ENCODE measurements at places on chromosomes 3 and 15.

DNA sequence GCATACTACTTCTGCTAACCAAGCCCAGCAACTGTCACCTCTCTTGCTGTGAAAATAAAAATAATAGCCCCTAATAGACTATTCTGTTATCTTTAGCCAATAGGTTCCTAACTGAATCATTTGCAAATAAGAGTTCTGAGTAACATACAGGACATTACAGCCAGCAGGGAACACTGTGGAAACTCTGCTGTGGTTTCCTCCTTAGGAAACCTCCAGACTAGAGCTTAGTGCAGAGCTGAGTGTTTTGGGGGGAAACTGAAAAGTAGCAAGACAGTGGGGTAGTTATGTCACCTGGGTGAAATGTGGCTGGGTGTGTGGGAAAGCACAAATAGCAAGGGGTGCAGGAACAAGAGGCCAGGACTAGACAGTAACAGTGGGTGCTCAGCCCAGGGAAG is 32.4 kb downstream of the DZIP1L start:
- DNase-seq = no peak

- DNase-seq = no peak
These were observed 30.4 kb upstream of the CAPN7 start for GRCh38 chr3:15175605-15176004.

DNA sequence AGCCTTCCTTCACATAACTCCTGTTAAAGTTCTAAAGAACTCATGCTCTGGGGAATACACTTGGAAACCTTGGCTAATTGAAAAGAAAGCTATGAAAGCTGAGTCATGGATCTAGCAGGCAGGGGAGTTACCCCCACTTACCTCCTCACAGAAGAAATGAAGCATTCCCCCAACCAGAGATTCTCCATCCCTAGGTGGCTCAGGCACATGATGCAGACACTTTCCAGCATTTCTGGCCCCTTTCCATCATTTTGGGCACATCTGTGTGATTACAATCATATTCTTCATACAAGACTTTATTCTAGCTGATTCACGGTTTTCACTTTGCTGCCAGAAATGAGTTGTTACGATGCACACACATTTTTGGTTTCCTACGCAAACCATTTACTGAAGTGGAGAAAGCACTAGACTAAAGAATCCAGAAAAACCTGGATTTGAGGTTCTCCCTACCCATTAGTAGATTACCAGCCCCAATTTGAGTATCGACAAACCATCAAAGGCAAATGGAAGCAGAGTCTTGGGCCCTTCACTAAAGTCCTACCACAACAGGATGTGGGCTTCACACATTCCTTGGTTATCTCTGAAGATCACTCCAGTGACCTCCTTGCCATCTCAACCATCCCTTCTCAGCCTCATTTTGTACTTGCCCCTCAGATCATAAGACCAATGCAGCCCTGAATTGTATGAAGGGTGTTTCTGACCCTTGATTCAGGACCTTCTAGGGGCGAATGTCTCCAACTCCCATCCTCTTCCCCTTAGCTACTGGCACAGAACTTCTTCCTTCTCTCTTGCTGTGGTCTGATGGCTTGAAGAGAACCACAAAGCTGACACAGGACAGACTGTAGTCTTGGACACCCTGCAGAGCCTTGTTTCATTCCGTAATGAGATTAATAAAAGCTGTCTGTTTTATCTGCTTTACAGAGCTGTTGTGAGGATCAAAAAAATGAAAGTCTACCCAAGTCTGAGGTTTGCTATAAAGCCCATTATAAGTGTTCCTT is 42.5 kb upstream of the SNRK start:
- DNase-seq = no peak

- no peak for DNase-seq
These were observed 14.2 kb downstream of the CCNL1 start for GRCh38 chr3:157145606-157146322.

- no peak for DNase-seq
These were observed 361.9 kb upstream of the TRIM42 start for GRCh38 chr3:140315955-140316354.

GRCh38 chr15:65076486-65077290 is at the start of gene KBTBD13:
Gene KBTBD13 (plus strand): TSS chr15:65076746. CDS start chr15:65076816, 70 bp downstream.
- no peak for DNase-seq
